Activated CD4-positive, alpha-beta T cell treated with anti-CD3 and anti-CD28 coated beads, Interleukin-2, amount 50 U/mL, for 24 hours (primary cell): ENCODE measurements at places on chromosomes 4 and X.

DNA sequence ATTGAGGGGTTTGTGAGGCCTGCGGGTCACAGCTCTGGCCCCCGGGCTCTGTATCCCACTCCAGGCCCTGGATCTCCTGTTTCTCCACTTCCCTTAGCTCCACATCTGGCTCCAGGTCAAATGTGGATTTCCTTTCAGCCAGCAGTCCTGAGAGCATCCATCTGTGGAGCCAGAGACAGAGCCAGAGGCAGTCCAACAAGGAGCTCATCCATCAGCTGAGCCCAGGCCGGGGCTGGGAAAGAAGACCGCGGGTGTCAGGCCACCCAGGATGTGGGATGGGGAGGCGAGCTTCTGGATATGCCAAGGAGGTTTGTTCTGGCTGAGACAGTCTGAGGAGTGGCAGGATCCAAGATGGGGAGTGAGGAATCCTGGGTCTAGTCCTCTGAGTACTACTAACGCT, 91.7 kb downstream of the EFNB1 start:
- DNase-seq, result no peak

DNA sequence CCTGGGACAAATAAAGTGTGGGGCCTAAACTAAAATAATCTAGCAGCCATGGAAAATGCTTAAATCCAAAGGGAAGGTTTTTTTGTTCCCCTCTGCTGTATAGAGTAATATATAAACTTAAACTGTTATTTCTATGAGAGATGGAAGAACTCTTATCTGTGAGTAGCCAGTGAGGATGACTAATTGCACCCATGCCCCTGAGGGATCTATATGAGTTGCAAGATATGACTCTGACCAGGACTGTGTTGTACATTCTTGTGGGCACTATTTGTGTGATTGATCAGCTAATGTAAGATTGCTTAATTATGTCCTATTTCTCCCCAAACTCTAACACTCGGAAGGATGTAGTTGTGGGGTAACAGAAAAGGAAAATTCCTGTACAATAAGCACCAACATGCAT, 35.2 kb upstream of the AMBN start:
- no peak for DNase-seq

DNA sequence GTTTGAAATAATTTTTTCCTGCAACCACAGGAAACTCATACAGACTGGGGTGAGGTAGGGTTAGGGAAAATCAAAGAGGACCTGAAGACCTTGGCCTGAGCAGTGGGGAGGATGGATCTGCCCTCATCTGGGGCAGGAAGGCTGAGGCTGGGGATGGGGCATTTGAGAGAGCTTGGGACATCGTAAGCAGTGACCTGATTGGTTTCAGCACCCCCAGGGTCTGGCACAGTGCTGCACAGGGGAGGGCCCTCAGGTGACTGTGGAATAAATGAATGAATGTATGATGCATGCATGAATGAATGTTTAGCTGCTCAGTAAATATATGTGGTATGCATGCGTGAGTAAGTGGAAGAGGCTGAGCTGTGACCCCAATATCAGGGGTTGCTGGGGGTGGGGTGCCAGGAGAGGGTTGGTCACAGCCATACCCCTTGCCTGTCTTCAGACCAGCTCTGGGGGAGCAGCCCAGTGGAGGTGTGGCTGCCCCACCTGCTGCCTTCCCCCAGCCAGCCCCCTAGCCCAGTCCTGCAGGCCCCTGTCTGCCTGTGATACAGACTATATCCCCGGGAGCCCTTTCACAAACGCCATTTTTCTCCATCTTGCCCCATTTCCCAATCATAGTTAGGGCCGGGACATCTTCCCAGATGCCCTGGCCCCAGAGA, 11.0 kb upstream of the TNIP2 start:
- no peak for DNase-seq

GRCh38 chr4:141659539-141659938, 23.2 kb downstream of the IL15 start:
- DNase-seq, result no peak

GRCh38 chr4:39446842-39447573, 11.7 kb downstream of the RPL9 start:
- DNase-seq, result no peak

DNA sequence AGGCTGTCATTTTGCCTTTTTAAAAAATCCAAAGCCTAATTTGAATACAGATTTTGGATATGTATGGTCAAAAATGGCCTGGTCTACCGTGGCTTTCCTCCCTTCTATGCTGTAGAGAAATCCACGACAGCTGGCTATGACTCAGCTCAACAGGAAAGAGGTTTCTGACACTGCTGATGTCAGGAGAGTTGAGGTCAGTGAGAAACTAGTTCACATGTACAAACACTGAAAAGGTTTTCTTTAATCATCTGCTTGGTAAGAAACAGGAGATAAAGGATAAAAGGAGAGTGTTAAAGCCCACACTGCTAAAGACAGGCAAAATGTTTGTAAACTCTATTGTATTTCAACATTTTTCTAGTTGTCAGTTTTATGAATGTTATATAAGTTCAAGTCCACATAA, 113.9 kb downstream of the NYX start:
- no peak for DNase-seq

DNA sequence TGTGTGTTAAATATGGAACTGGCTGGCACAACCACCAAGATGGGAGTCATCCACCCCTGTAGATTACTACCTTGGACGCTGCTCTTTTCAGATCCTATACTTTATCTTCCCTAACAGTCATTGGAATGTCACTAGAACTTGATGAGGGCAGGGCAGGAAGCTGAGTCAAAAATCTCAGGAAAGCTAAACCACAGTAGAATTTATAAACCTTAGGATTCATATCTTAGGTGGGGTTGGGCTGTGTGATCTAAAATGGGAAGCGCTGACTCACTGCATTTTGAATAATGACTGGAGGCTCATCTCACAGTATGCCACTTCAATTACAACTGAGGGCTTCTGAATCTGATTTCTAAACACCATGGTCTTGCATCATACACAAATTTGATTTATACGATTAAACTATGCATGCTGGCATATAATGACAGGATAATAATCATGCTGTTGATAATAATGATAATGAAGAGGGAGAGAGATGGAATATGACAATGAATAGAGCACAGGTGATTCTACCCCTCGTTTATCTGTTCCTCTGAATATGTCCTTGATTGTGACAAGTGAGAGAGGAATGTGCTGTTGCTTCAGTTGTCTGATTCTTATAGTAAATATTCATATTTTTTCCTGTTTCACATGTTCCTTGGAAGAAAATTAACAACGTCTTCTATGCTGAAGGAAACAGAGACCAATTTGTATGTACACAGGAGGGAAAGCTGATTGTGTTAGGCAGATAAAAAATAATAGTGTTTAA, 270.3 kb upstream of the HS3ST1 start:
- no peak for DNase-seq
